Left kidney (tissue), 8 donors: ENCODE measurements at places on chromosomes 3 and 15. TPM values are rescaled to one million over a fixed set of nuclear protein-coding genes. Genes with fewer than 3 reads are reported as not detected.

Gene SLC12A1
- 433 TPM for polyA plus RNA-seq

Gene LTK
- polyA plus RNA-seq = 1.7 TPM

Gene PODXL2
- 44.6 TPM for polyA plus RNA-seq

Gene RAB7A
- polyA plus RNA-seq = 262 TPM

Gene NEIL1
- 29.2 TPM for polyA plus RNA-seq

Gene THBS1
- 184 TPM for polyA plus RNA-seq

Gene TEX55
- not detected for polyA plus RNA-seq

Gene CHRNA7
- 37.3 TPM for polyA plus RNA-seq

Gene CDAN1
- polyA plus RNA-seq = 19.2 TPM

Gene ADCY5
- polyA plus RNA-seq = 10.6 TPM

Gene SUSD5
- polyA plus RNA-seq = 4.5 TPM

Gene SLC41A3
- 72.0 TPM for polyA plus RNA-seq

Gene FANCD2OS
- polyA plus RNA-seq = 0.81 TPM

Gene FES
- polyA plus RNA-seq = 13.1 TPM

Gene UCN2
- 0.37 TPM for polyA plus RNA-seq

Gene VEPH1
- 56.0 TPM for polyA plus RNA-seq

Gene TERC
- 0.35 TPM for polyA plus RNA-seq

Gene DOCK3
- 2.1 TPM for polyA plus RNA-seq

Gene KBTBD12
- 1.5 TPM for polyA plus RNA-seq

Gene ROBO2
- polyA plus RNA-seq = 106 TPM

Gene CCR9
- 0.05 TPM for polyA plus RNA-seq

Gene ST8SIA2
- polyA plus RNA-seq = 5.3 TPM

Gene MAP1A
- 9.3 TPM for polyA plus RNA-seq

Gene DNAJA4
- 37.6 TPM for polyA plus RNA-seq

Gene PRTG
- 15.8 TPM for polyA plus RNA-seq

Gene FAM43A
- polyA plus RNA-seq = 3.7 TPM

Gene CACNA2D3
- 1.6 TPM for polyA plus RNA-seq

Gene EFHB
- 2.5 TPM for polyA plus RNA-seq

Gene TTC23
- polyA plus RNA-seq = 35.3 TPM

Gene CCDC14
- 218 TPM for polyA plus RNA-seq

Gene MAP3K13
- 56.1 TPM for polyA plus RNA-seq

Gene THSD4
- 30.2 TPM for polyA plus RNA-seq
